ENCODE measurements at places on chromosomes 3 and 15.
A peak's percentile ranks its signal among the peaks of the same experiment; 100 is the strongest.

DNA sequence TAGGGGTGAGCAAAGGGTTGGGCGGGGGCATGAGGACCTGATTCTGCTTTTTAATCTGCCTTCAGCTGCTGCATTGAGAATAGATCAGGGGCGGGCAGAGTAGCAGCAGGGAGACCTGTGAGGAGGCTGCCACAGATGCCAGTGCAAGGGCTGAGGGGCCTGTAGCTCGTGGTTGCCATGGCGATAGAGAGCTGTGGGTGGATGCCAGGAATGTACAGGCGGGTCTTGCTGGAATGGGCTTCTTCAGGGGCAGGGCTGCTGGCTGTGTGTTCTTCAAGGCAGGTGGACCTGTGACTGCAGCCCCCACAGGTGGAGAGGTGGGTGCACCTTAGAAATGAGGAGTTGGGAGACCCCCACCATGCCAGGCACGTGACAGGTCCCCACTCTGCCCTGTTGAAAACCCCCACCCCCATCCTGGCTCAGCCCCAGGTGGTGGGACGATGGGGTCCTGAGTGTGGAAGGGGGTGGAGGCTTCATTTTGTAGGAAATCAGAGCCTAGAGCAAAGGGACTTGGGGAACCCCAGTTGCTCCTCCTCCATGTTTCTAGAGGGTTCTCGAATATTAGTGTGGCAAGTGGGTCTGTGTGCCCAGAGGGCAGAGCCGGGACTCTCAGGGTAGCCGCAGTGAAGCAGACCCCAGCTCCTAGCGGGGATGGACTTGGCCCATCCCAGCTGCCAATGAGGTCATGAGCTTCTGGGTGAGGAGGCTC is 38.3 kb downstream of the SLC6A6 start:
- peak; percentile 12 for DNase-seq

- no peak for DNase-seq
Measured at GRCh38 chr15:98347001-98347400, 301.3 kb upstream of the IGF1R start.

- peak; percentile 53 for DNase-seq
Measured at GRCh38 chr3:154334973-154335420, 10.7 kb upstream of the DHX36 start.

GRCh38 chr15:67050522-67051087 is 14.8 kb upstream of the SMAD3 start:
- DNase-seq: no peak

- DNase-seq: no peak
Measured at GRCh38 chr3:69354948-69355347, 30.9 kb downstream of the FRMD4B start.

DNA sequence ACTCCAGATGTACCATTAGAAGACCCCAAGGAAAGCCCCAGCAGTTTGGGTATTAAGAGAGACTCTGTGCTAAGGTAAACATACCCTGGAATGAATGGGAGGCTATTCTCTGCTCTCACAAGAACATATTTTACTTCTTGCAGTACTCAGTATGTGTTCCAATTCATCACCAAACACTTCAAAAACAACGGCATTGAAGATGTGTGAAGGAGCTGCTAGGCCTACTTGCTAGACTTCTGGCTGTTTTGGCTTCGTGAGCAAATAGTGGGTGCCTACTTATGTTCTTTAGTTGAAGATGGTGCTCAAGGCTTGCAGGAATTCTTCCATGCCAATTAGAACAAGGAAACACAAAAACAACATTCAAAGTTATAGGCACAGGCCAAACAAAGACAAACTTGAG is 514.5 kb downstream of the ROBO1 start:
- no peak for DNase-seq

DNA sequence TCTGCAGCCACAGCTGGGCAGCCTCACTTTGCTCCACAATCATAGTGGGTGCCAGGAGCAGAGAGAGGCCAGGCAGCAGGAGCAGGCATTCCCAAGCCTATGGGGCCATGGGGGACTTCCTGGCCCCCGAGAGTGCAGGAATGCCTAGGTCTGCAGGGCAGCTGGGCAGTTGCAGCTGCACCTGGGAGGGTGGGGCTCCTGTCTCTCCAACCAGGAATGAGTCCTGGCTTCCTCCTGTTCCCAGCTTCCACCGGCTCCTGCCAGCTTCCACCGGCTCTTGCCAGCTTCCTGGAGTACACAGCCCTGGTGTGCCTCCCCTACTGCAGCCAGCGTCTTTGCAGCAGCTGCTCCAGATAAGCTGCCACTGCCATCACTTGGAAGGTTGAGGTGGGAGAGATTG is 86.3 kb upstream of the CDV3 start:
- no peak for DNase-seq

DNA sequence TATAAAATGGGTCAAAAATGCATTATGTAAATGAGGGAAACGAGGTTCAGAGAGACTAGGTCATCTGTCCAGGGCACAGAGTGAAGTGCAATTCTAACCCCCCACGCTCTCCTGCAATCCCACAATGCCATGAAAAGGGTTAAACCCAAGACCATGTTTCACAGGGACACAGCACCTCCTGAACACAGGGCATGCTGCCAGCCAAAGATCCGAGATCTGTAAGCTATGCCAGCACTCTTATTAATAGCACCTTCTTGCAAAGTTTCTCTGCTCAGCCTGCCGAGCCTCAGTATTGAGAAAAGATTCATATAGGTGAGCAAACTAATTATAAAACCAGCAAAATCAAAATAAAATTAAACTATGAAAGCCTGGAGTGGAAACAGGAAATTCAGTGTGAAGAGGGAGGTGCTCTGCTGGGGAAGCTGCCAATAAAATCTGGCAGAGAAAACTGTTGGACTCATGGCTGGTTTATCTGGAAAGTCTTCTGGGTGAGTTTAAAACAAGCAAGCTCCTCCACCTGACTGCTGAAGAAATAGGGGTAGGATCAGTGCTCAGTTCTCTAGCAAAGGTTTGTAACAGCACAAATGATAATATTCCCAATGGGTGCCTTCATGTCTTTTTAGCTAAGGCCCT is 50.3 kb downstream of the LRIG1 start:
- no peak for DNase-seq

DNA sequence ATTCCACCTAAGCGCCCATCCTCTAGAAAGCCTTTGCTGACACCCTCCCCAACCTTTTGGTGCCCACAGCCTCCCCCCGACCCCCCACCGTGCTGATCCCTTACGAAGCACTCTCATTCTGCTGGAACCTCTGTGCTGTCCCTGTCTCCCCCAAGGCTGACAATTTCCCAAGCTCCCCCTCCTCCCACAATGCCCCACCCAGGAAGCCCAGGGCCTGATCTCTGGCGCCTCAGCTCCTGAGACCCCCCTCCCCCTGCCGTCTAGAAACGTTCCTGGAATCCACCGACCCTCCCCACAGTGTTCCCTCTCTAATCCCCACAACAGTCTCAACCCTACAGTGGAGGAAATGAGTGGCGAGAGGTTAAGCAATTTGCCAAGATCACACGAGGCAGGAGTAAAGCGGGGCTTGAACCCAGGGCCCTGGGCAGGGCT is 18.3 kb downstream of the MYL3 start:
- DNase-seq: no peak

Measured in NCI-H2081 (cell line).